ENCODE measurements at places on chromosomes 16 and 17.

DNA sequence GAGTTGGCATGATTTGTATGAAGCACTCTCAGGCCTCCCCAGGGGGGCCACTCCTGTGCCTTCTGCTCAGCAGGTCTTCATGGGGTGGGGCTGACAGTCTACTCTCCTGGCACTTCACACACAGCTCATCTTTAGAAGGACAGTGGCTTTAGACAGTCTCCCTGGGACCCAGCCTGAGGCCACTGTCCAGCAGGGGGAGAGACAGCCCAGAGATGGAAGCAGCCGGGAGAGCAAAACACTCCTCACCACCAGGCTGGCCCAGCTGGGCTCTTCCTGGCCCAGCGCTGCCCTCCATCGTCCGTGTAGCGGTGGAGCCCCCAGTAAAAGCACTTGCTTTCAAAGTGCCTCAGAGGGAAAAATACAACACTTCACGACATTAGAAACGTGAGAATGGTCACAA lies 62.0 kb upstream of the CRHR1 start:
- no peak for DNase-seq

- DNase-seq: no peak
Measured at GRCh38 chr16:9206156-9206555, 114.7 kb downstream of the HAPSTR1 start.

DNA sequence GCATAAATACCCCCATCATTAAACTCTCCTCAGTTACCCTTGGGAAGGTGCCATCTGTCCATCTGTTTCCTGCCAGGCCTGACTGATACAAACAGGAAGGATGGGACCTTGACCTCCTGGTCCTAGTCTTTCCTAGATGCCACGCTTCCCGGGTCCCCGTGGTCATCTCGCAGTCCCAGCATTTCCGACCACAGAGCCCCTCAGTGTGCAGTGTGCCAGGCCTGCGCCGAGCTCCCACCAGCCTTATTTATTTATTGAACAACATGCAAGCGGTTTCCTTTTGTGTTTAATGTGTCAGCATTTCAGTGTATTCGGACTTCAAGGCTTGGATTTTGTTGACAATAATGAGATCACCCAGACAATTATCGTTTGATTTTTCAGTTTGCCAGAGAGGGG lies 45.6 kb upstream of the NKD1 start:
- DNase-seq: no peak

DNA sequence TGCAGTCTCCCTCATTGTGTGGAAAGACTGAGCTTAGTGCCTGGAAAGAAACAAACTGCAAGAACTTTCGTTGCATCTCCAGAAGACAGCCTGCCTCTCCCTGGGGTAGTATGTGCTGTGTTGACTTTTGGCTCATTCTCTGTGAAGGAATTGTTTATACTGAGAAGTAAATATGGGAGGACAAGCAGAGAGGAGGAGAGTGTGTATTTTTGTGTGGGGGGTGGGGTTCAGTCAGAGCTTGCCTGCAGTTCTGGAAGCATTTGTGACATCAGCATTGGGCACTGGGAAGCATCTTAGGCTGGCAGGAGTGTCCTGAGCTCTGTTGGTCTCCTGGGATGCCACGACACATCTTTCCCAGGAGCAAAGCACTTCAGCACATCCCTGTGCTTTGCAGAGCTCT lies 147.9 kb downstream of the HS3ST3B1 start:
- no peak for DNase-seq

DNA sequence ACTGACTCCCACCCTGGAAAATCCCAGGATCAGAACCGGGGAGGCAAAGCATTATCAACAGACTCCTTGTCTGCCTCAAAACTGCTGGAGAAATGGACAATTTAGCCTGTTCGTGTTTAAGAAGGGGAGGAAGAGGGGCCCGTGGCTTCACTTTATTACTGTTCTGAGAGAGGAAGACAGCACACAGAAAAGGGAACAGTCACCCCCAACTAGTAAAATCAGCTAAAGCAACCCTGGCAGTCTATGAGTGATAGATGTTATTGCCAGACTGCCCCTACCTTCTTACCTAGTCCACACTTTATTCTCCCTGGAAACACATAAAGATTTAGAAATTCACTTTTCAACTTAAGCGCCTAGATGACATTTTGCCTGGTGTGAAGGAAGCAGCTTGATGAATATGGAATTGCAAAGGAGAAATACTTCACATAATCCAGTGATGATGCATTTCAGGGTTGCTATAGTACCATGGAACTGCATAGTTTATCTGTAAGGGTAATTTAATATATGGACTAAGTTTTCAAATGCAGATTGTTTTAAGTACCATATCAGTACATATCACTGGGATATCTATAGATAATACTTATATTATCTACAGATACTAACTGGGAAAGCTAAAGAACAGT lies 36.9 kb upstream of the TRAP1 start:
- no peak for DNase-seq

GRCh38 chr17:44361292-44362260 lies 2.1 kb downstream of the FAM171A2 start:
- no peak for DNase-seq

DNA sequence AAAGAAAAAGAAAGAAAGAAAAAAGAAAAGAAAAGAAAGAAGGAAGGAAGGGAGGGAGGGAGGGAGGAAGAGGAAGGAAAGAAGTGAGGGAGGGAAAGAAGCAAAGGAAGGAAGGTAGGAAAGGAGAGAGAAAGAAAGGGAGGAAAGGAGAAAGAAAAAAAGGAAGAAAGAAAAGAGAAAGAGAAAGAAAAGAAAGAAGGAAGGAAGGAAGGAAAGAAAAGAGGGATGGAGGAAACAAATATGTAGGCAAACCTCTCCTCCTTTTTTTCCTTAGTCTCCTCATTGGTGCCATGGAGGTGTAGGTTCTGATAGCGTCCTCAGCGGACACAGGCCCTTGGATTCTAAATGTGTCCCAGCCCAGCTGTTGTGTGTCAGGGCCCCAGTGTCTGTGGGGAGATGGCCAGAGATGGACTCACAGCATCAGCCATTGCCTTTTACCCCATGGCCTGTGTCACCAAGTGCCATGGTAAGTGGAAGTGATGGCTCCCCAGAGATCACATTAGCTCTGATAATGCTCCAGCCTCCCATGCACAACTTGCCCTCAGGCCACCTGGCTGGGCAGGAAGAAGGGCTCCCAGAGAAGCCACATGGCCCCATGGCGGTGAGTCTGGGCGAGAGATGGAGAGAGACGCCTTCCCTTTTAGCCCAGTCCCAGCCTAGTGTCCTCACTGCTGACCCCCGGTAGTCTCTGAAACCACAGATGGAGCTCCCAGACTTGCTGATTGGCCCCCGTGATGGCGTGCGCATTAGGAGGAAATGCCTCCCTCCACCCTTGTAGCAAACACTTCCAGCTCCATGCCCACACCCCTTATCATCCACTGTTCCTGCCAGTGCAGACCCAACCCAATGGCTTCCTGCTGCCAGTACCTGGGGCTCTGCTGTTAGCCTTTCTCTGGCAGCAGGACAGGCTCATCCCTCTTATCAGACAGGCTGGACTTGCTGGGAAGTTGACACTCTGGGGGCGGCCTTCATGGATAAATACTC lies 3.7 kb upstream of the SLC6A2 start:
- DNase-seq: no peak

GRCh38 chr16:71249399-71249798 lies 18.9 kb upstream of the HYDIN start:
- DNase-seq: no peak

- DNase-seq: peak; percentile 57
Measured at GRCh38 chr17:34542700-34543336, 36.6 kb upstream of the TMEM132E start.

DNA sequence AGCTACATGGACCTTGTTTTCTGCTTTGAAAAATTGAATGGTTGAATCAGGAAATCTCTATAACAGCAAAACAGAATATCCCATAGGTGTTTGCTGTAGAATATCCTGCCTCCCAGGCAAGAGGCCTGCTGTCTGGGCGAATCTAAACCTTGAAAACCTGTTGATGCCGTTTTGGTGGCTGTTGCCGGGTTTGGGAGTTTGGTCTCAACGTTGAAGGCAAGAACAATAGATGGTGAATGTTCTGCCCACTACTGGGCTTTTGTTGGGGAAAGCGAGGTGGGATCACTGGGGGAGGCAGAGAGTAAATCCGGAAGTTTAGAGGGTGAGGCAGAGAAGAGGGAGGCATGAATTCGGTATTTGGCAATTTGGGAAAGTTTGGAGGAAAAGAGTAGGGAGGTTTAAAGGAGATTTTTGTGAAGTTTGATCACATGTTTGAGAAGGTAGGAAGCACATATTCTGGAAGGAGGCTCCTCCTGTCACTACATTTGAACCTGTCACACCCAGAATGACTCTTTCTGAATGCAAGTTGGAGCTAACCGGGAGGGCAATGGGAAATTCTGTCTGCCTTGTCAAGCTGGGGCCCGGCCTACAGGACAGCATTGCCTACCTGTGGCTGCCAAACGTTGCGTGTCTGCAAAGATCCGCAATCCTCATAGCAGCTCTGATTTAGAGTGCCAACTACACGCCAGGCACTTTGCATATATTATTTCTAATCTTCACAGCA lies 46.5 kb downstream of the GPRC5B start:
- no peak for DNase-seq

DNA sequence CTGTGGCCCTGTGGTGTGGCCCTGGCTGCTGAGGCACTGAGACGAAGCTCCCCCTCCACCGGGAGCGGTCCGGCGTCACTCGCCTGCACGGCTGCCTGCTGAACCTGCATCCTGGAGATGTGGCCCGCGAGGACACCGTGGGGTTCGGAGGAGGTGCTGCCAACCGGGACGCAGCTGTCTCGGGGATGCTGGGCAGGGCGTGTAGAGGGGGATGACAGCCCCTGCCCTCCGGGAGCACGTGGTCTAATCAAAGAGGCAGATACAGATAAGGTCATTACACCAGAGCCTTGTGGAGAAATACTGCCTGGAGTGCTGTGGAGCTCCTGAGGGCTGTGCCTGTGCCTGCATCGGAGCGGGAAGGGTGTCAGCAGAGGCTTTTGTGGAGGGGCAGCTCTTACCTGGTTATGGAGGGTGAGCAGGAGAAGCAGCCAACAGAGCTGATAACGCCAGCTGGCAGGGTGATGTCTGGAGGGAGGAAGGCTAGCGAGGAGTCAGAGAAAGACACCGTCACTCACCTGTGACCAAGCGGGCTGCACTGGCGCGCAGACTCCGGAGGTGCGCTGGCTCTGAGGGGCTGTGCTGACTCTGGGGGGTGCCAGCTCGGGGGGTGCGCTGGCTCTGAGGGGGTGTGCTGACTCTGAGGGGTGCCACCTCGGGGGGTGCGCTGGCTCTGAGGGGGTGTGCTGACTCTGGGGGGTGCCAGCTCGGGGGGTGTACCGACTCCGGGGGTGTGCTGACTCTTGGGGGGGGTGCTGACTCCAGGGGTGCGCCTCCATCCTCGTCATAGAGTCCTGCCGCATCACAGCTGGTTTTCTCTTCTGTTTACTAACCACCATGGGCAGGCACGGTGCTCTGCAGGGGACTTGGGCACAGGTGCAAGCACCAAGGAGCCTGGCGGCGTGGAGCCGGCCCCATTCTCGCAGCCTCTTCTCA lies 104.7 kb upstream of the CHMP6 start:
- no peak for DNase-seq

GRCh38 chr16:24234737-24235136 lies 21.4 kb upstream of the CACNG3 start:
- DNase-seq: no peak

- no peak for DNase-seq
Measured at GRCh38 chr17:54237911-54238515, 415.3 kb downstream of the KIF2B start.

DNA sequence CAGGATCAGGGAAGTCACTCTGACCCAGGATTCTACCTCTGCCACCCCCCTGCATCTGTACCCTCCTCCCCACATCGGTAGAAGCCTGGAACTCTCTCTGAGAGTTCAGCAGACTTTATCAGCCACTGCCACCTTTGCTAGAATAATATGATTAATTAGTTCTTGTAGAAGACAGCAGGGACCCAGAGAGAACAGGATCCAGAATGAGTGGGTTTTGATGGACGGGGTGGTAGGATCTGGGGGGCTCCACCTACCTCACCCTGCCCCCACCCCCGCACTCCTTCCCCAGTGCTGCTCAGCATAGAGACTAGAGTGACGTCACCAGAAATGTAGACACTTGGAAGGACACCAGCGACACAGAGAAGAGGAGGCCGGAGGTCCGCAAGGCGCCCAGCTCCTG lies 33.5 kb downstream of the ABCC6 start:
- DNase-seq: no peak

DNA sequence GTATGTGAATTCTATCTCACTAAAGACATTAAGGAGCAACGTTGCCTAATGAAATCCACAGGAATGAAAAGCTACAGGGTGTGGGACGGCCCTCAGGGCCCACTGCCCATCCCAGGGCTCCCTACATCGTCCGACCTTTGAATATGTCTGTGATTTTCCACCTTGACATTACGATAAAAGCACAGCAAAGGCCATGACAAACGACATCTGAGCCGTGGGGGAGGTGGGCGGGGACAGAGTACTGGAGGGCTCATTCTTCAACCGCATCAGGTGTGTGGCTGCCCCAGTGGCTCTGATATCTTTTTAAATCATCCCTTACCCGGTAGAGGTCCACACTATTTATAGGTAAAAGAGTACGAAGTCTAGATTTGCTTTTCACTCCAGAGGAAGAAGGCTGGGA lies 35.1 kb downstream of the LMF1 start:
- DNase-seq: no peak

DNA sequence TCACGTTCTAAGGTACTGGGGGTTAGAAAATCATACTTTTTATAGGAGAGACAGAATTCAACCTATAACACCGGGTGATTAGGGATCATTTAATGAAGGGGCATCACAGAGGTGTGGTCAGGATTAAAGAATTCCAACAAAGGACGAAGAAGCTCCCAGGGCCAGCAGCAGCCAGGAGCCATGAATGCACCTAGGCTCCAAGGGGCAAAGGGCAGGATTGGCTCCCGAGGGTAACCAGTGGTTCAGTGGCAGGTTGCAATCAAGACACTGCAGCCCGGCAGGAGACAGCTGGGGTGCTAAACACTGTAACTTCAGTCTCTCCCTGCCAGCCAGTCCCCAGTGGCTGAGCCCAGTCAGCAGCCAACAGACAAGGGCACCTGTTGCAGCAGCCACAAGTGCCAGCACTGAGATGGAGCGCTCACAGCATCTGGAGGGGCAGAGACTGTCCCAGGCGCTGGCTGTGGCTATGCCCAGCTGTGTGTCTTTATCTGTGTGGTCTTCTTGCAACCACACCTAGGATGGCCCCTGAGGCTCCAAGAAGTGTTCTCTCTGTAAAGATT lies 23.9 kb downstream of the DHRS7C start:
- DNase-seq: no peak

- peak; percentile 59 for DNase-seq
Measured at GRCh38 chr16:4664538-4665418, 28.6 kb upstream of the NUDT16L1 start.

GRCh38 chr17:59815965-59816364 lies 76.8 kb downstream of the TUBD1 start:
- no peak for DNase-seq

DNA sequence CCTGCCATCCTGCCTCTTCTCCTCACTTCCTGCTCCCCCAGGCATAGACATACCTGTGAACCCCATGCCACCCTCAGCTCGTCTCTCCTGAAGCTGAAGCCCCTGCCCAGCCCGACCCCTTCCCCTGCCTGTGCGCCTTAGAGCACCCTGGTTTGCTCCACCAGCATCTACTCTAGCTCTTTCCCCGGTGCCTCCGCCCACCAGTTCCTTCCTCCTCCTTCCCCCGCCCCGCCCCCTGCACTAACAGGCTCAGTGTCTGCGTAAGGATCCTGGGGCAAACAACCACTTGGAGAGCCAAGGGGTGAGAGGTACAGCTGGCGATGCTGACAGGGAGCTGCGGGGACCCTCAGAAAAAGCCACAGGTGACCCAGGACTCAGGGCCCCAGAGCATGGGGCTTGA lies 1.9 kb downstream of the GPR142 start:
- DNase-seq: peak; percentile 46
